Spleen (tissue), 13 donors: ENCODE measurements at places on chromosomes 5 and 9. TPM values are rescaled to one million over a fixed set of nuclear protein-coding genes. Genes with fewer than 3 reads are reported as not detected.

DNA sequence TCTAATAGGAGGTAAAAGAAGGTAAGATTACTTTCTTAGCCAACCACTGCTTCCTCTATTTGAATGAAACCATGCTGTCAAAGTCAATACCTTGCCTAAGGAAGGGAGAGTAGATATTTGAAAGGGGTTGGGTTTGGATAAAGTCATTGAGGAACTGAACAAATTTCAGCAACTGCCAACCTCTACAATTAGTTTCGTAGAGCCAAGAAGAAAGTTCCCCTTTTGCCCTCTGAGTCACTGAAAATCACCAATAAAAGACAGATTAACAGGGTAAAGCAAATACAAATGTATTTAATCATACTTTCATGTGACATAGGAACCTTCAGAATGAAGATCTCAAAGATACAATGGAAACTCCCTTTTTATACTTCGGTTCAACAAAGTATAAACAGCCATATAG is 615.7 kb downstream of the GABRG2 start:
- no peak for DNase-seq

- no peak for DNase-seq
Observed at GRCh38 chr9:105643795-105644194, 18.5 kb upstream of the TAL2 start.

- DNase-seq, result no peak
Observed at GRCh38 chr5:173786286-173787187, 101.6 kb upstream of the CPEB4 start.

GRCh38 chr5:61878471-61878870 is 427.5 kb upstream of the KIF2A start:
- DNase-seq, result no peak

DNA sequence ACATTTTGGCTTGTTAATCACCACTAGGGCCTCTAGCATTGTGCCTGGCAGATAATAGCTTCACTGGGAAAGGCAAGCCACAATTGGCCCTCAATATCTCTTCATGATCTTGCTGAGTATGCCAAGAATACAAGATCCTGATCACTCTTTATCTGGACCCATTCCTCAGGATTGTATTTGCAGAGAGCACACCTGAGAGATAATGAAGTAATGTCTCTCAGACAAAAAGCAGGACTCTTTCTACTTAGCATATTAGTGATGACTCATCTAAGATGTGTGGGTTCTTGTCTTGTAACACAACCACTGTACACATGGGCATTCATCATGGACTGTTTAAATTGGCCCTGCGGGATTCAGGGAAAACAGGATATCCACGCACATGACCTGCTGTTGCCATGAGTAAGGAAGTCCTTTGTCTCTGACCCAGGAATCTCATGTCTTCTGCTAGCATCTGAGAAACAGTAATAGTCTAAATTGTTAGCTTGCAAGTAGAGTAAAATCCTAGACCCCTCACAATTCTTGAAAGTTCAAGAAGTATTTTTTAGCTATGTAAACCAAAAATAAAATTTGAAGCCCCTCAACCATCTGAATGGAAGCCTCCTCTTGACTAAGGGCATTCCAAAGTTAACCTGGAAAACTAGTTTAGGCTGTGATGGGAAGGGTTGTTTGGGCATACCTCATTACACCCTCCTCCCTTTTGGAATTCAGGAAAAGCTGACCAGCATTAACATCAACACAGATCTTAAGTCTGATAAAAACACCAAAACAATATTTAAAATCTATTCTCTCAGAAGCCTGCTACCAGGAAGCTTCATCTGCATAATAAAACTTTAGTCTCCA is 28.0 kb upstream of the NFIL3 start:
- DNase-seq, result no peak

- DNase-seq, result peak; percentile 58
Observed at GRCh38 chr5:139839918-139840317, 44.3 kb downstream of the PSD2 start.

- no peak for DNase-seq
Observed at GRCh38 chr5:2622866-2623265, 128.6 kb downstream of the IRX2 start.

GRCh38 chr9:78053627-78054026 is 22.0 kb upstream of the GNAQ start:
- no peak for DNase-seq

The ELAVL2 gene
- not detected for total RNA-seq
